CD4-positive, alpha-beta T cell treated with Interleukin-15 for 4 hours (primary cell): ENCODE measurements at places on chromosomes 6 and 20.

GRCh38 chr6:38012573-38012972 lies 193.0 kb downstream of the ZFAND3 start:
- DNase-seq = peak; percentile 24

- DNase-seq = peak; percentile 63
Observed at GRCh38 chr6:12119085-12119588, 107.0 kb downstream of the HIVEP1 start.

DNA sequence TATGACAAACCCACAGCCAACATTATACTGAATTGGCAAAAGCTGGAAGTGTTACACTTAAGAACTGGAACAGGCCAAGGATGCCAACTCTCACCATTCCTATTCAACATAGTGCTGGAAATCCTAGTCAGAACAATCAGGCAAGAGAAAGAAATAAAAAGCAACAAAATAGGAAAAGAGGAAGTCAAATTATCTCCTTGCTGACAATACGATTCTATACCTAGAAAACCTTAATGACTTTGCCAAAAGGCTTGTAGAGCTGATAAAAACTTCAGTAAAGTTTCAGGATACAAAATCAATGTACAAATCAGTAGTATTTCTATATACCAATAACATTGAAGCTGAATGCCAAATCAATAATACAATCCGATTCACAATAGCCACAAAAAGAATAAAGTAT lies 32.4 kb downstream of the OR5V1 start:
- DNase-seq = no peak

DNA sequence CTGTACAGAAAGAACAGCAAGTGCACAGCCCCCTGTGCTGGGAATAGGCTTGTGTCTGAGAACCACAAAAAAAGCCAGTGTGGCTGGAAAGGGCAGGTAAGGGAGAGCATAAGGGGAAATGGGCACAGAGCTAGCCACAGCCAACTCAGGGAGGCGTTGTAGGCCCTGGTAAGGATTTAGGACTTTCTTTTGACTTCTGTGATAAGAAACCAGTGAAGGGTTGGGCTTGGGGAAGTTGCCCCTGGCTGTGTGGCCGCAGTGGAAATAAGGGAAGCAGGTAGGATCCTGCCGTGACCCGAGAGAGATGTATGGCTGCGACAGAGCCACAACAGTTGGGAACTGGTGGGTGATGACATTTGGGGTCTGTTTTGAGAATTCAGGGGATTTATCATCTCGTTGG lies 30.0 kb upstream of the PHACTR2 start:
- DNase-seq = no peak

DNA sequence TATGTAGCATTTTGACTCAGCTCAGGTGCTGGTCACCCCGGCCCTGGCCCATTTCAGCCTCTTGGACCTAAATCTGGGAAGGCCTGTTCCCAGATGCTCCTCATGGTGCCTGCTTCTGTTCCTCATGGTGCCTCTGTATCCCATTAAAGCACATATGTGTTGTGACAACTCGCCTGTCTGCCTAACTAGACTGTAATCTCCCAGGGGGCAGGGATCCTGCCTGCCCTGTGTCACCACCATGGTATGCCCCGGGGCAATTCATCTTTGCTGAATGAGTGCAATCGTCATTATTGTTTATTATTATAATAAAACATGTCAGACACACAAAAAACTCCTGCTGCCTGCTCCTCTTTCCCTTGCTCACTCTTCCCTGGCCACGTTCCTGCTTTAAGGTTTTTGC lies 62.0 kb downstream of the ZFP64 start:
- no peak for DNase-seq

DNA sequence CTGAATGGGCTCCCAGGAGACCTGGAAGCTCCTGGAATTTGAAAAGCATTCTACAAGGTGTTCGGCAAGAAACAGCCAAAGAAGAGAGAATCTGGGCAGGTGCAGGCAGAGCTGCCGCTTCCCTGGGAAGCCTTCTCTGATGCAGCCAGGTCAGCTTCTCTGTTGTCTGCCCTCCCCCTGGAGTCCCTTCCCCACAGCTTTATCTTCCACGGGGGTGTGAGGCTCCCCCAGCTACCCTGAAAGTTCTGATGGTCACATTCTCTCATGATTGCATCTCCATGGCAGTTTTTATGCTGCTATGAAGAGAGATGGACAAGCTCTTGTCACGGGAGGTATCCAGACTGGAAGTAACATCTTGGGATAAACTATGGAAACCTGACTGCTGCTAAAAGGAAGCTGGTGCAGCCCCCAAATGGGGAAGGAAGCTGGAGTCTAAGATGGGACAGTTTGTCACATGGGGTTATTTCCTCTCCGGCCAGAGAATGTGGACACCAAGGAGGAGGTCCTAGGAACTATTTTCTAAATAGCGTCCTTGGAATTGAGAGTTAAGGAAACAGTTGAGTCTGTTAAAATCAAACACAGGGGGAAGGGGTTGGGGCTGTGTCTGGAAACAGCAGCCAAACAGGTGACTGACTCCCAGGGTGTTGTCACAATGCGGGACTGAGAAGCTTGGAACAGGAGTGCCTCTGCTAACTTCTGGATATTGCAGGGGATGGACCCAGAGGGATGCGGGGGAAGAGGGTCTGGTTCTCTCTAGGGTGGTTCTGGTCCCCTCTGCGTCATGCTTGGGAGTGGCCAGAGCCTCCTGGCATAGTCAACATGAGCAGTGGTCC lies 91.1 kb downstream of the ASXL1 start:
- DNase-seq = no peak

DNA sequence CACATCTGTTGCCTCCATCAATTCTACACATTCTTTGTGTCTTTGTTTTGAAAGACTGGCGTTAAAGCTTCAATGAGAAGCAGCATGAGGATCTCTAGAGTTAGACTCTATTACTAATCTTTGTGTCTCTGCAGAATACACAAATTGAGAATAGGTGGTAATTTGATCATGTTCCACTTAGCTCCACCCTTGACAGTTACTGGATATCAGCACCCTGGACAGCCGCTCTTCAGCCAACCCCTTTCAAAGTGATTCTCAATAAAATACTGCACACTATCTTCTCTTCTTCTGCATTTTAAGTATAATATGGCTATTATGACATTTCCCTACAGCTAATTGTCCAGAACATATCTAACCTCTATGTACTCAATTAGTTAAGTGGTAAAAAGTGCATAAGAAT lies 54.3 kb upstream of the CNR1 start:
- DNase-seq = no peak

- no peak for DNase-seq
Observed at GRCh38 chr20:44467289-44467883, 8.3 kb upstream of the TTPAL start.

DNA sequence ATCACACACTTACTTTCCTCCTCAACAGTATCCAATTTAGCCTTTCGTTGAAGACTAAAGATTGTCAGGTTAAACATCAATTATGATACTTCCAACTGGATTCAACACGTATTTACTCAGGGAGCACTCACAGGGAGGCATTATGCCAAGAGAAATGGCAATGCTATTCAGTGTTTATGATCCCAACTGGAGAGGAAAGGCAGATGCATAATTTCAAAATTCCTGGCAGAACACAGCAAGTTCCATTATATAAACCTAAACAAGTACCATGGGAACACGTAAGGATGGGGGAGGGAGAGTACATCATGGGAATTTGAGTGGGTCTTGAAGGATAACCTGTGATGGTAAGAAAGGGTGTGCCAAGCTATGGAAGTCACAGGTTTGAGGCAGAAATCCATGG lies 112.7 kb downstream of the ISM1 start:
- DNase-seq = no peak

- DNase-seq = no peak
Observed at GRCh38 chr6:12963567-12963966, 247.0 kb downstream of the PHACTR1 start.

DNA sequence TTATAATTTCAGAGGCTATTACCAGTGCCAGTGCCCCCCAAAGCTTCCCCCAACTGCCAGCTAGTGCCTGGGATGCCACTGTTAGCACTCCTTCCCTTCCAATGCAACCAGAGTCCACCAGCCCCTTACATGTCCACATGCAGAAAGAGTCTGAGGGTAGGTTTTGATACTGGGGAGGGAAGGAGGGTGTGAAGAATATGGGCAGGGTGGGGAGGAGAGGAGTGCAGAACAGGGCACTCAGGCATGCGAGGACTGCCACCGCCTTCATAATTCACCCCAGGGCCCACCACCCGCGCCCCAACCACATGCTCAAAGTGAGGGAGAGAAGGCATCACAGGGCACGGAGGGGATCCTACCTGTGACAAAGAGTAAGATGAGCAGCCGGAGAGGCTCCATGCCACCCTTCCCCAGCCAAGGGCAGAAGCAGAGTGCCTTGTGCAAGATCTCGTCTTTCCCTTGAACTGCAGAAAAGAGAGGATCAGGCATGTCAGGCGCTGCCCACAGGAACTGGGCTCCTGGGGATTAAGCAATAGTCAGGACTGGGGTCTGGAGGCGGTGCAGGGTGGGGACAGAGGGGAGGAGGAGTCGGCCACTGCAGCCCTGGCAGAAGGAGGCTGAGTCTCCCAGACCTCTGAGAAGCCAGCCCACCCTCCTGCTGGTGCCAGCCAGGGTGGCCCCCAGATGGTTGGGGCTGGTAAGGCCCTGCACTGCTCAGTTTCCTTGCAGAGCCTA lies at the start of gene TREM2:
Gene TREM2 (minus strand): TSS at position 430 of the 732 bp plus-strand sequence. CDS start 34 bp downstream, at position 396.
- no peak for DNase-seq
